SW 1271 (cell line): ENCODE measurements at places on chromosomes 12 and 14.

- DNase-seq, result no peak
These were observed 1087.4 kb upstream of the FLRT2 start for GRCh38 chr14:84442521-84442920.

GRCh38 chr12:54658306-54659264, 10.4 kb upstream of the DCD start:
- peak; percentile 27 for DNase-seq

GRCh38 chr12:127773520-127773919, 493.4 kb upstream of the TMEM132C start:
- DNase-seq, result no peak

GRCh38 chr12:121033625-121034349, 5.3 kb downstream of the OASL start:
- peak; percentile 50 for DNase-seq

GRCh38 chr14:39364509-39364908, 67.7 kb downstream of the FBXO33 start:
- DNase-seq, result no peak

GRCh38 chr12:71303199-71303598, 136.4 kb upstream of the LGR5 start:
- DNase-seq, result no peak

DNA sequence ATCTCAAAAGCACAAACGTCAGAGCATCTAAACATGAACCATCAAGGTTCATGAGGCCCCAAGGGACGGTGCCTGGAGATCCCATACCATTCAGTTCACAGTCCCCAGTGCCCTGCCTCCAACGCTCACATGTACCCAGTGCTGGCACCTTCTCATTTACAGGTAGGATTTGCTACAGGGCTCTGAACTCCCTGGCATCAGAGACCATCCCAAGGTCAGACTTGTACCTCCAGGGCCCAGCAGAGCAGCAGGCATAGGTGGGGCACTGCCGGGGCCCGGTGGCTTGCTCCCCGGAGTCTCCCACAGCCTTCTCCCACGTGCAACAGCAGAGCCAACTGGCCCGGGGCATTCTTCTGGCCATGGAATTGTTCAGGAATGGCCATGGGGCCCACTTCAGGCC, 114.8 kb downstream of the BCL11B start:
- no peak for DNase-seq

DNA sequence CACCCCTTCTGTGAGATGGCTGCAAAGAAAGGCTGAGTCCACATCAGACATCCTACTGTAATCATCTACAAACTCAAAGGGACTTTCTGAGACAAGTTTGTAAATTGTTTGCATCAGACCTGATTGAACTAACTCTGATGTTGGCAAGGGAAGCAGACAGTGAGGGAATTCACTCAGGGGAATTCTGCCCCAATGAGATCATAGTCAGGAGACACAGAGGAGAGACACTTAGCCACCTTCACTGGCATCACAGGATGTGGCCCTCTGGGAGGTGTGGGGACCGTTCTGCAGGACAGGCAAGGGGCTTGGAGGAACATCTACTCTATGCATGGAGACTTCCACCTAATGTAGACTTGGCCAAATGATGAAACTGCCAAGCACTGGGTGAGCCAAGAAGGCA, 70.7 kb upstream of the DDX11 start:
- DNase-seq, result no peak

GRCh38 chr14:80419769-80420168, 208.5 kb upstream of the DIO2 start:
- DNase-seq, result no peak

- DNase-seq, result peak; percentile 99
These were observed at the start of gene SINHCAF for GRCh38 chr12:31325877-31326631. TSS of gene SINHCAF (minus strand) at chr12:31326150. CDS start at chr12:31298204, 27,946 bp downstream.

GRCh38 chr12:94593822-94594442, 56.4 kb downstream of the TMCC3 start:
- no peak for DNase-seq

- peak; percentile 65 for DNase-seq
These were observed 2.2 kb downstream of the DHRS1 start for GRCh38 chr14:24297190-24297964.
